ENCODE measurements at places on chromosomes 3 and 15.

DNA sequence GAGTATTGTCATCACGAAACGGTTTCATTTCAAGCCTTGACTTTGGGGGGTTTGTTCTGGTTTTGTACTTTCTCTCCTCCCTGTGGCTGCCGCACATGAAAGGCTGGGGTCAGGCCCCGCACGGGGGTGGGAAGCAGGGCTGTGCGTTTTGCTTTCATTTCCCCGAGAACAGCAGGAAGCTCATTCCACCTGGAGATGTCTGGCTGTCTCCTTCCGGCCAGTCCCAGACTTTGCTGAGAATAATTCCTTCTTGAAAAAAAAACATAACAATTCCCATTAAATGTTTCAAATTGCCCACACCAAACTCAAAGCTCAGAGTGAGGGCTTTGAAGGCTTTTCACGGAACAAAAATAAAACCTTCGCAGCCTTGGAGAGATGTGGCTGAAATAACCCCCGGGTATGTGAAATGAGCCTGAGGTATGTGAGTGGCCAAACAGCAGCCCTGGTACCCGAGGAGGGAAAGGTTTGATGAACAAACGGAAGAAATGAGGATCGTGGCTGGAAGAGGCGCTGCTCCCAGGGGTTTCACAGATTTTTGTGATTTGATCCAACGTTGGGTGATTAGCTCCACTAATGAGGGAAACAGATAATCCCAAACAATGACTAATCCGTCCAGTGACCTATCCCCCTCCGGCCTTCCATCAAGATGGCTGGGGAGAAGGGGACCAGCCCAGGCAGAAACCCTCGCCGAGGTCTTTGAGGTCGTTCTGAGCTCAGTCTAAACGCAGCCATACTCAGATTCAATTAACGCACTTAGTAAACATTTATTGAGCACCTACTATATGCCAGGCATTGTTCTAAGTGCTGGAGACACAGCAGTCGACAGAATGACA, 126.9 kb upstream of the MEF2A start:
- no peak for DNase-seq

GRCh38 chr15:30925686-30926085, 22.0 kb downstream of the FAN1 start:
- DNase-seq: no peak

- DNase-seq: no peak
Observed at GRCh38 chr3:147760941-147761340, 351.8 kb downstream of the ZIC1 start.

DNA sequence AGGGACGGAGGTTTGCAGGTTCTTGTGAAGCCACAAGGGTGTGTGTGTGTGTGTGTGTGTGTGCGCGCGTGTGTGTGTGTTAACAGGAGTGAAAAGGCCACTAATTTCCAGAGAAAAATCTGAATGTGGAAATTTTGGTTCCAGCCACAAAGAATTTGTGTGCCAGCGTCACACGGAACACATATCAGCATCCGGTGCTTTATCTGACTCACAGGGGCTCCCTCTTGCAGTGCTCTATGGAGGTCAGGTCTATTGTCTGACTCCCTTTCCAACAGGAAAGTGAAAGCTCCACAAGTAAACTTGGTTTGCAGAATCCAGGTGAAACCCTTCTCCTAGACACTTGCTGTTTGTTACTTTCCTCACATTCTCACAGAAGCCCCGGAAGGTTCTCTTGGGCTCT, 6.2 kb downstream of the CLDN11 start:
- DNase-seq: no peak

DNA sequence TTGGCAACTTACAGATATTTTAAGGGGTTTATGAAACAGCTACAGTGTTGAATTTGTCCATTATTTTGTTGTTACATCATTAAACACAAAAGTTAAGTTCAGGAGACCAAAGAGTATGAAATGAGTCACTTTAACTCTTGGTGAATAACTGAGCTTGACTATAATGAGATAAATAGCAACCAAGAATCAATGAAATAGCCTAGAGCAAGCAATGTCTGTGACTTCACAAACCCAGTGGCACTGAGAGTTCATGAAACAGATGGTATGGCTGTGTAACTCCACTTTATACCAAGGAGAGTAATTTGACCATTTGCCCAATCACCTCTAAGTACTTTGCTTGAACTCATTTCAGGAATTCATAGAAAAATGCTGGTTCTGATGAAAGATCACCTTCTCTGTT, 169.6 kb upstream of the GADL1 start:
- DNase-seq: no peak

- peak; percentile 34 for DNase-seq
Observed at GRCh38 chr15:67859331-67859946, 19.6 kb upstream of the RNU6-1 start.

- DNase-seq: no peak
Observed at GRCh38 chr3:71786551-71786950, 1.6 kb upstream of the PROK2 start.

Measured in putamen (tissue), 1 donor.